SHP77 treated with DMSO at 0.1 percent for 48 hours (cell line): ENCODE measurements at places on chromosomes 7 and 10.

GRCh38 chr7:23114896-23115295 lies 9.3 kb downstream of the KLHL7 start:
- no peak for DNase-seq

GRCh38 chr7:157446322-157446721 lies 109.5 kb downstream of the DNAJB6 start:
- DNase-seq, result no peak

GRCh38 chr10:66627156-66627555 lies 298.7 kb upstream of the LRRTM3 start:
- peak; percentile 42 for DNase-seq

- no peak for DNase-seq
Observed at GRCh38 chr10:11086177-11086840, 68.6 kb downstream of the CELF2 start.

GRCh38 chr7:3408814-3409595 lies 108.0 kb downstream of the SDK1 start:
- no peak for DNase-seq

- DNase-seq, result no peak
Observed at GRCh38 chr10:71964743-71965515, 734 bp downstream of the CHST3 start.

GRCh38 chr10:3886641-3887251 lies 101.7 kb upstream of the KLF6 start:
- no peak for DNase-seq

DNA sequence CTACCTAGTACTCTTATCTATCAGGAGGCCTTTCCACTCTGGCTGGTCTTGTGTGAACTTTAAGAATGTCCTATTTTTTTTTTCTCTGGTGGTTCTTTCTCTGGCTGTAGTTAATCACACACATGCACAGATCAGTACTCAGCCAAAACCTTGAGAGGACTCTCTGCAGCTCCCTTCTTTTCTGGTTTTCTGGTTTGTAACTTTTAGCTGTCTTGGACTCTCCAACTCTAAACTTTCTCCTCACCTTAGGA lies 54.9 kb upstream of the HELLS start:
- no peak for DNase-seq

GRCh38 chr10:26755443-26755903 lies 58.0 kb downstream of the PDSS1 start:
- DNase-seq, result no peak
